ENCODE measurements at places on chromosomes 5 and 9. TPM values are rescaled to one million over a fixed set of nuclear protein-coding genes. Genes with fewer than 3 reads are reported as not detected.
A peak's percentile ranks its signal among the peaks of the same experiment; 100 is the strongest.

- no peaks in the 10 kb centered on the region for H3K27me3 ChIP-seq
- peak; percentile 79 for DNase-seq
- peak overlapping the region; percentile 34 for H3K27ac ChIP-seq
Measured at GRCh38 chr5:14216902-14217301, 73.8 kb downstream of the TRIO start.

GRCh38 chr5:18314192-18314778 lies 680.0 kb downstream of the TAF11L14 start:
- DNase-seq: no peak
- H3K4me1 ChIP-seq: no peaks in the 10 kb centered on the region
- no peak overlapping the region for H3K4me3 ChIP-seq
- H3K27me3 ChIP-seq: no peaks in the 10 kb centered on the region
- H3K27ac ChIP-seq: no peak overlapping the region

DNA sequence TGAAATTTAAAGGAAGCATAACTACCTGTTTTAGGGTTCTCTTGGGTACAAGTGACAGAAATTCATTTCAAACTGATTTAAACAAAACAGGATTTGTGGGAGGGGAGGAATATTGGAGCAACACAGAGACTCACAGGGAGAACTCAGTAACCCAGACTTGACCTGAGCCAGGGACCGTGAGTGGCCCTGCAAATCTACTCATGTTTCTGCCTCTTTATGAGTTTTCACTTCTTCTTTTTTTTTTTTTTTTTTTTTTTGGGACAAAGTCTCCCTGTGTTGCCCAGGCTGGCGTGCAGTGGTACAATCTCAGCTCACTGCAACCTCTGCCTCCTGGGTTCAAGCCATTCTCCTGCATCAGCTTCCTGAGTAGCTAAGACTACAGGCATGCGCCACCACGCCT lies 405.6 kb upstream of the ZNF608 start:
- no peak for DNase-seq
- no peaks in the 10 kb centered on the region for H3K27me3 ChIP-seq
- no peak overlapping the region for H3K27ac ChIP-seq

DNA sequence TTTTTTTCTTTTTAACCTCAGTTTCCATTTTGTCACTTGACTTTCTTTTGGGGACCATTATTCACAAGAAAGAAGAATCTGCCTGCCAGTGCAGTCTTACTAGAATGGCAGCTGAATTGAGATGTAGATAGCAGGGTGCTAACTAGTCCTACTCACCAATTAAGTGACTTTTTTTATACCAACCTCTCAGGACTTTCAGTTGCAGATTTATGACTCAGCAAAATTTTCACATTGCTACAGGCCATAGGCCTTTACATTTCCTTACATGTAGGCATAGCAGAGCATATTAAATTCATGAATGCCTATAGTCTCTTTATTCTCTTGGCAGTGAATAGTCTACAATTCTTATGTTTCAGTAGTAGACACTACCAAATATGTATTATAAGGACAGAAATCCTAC lies 54.0 kb upstream of the FKTN start:
- peaks cover 15% of the 10 kb centered on the region for H3K4me1 ChIP-seq
- H3K4me3 ChIP-seq: no peak overlapping the region
- no peak overlapping the region for H3K27ac ChIP-seq
- no peaks in the 10 kb centered on the region for H3K36me3 ChIP-seq
- no peak for DNase-seq

GRCh38 chr5:142032747-142033631 lies 20.2 kb upstream of the GNPDA1 start:
- no peaks in the 10 kb centered on the region for H3K27me3 ChIP-seq
- no peak overlapping the region for H3K4me3 ChIP-seq
- no peak for DNase-seq
- H3K27ac ChIP-seq: no peak overlapping the region
- H3K36me3 ChIP-seq: no peaks in the 10 kb centered on the region
- no peaks in the 10 kb centered on the region for H3K4me1 ChIP-seq

Gene PTGES
- total RNA-seq: 9.8 TPM

GRCh38 chr9:33907347-33907746 lies 90.4 kb downstream of the UBE2R2 start:
- H3K4me1 ChIP-seq: no peaks in the 10 kb centered on the region
- H3K36me3 ChIP-seq: no peaks in the 10 kb centered on the region
- no peaks in the 10 kb centered on the region for H3K27me3 ChIP-seq
- DNase-seq: no peak
- no peak overlapping the region for H3K4me3 ChIP-seq
- H3K27ac ChIP-seq: no peak overlapping the region

DNA sequence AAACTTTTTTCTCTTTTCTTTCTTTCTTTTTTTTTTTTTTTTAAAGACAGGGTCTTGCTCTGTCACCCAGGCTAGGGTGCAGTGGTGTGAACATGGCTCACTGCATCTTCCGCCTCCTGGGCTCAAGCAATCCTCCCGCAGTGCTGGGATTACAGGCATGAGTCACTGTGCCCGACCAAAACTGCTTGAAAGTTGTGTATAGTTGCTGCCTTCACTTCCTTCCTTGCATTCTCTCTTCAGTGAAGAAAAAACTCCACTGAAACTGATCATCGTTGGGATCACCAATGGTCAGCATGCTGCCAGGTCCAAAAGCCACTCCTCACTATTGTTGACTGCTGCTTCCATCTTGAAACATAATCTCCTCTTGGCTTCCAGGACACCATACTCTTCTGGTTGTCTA lies 66.6 kb upstream of the CTNNA1 start:
- no peak overlapping the region for H3K4me3 ChIP-seq
- no peak overlapping the region for H3K27ac ChIP-seq
- no peaks in the 10 kb centered on the region for H3K27me3 ChIP-seq
- H3K36me3 ChIP-seq: no peaks in the 10 kb centered on the region
- DNase-seq: no peak
- no peaks in the 10 kb centered on the region for H3K4me1 ChIP-seq

Gene CHSY3
- 5.8 TPM for total RNA-seq

DNA sequence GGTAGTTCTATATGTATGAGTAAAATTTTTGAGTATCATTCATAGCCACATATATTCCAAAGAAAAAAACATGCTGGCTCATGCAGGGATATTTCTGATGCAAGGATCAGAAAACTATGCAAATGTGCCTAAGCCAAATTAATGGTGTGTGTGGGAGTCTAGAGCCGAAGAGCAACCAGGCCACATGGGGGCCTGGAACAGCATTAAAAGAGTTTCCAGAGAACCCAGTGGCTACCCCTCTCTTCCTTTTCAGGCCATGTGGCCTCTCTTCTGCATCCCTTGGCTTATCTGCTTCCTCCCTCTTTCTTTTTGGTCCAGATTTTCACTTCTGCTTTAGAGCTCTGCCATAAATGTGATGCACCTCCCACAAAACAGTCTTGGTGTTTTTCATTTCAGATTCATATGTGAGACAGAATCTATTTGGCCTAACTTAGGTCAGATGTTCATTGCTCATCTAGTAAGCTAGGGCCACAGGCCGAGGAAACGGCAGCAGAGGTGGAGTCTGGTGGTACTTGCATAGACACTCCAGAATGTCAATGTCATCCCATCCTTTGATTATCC lies 300.0 kb downstream of the SH3GL2 start:
- H3K4me1 ChIP-seq: no peaks in the 10 kb centered on the region
- no peaks in the 10 kb centered on the region for H3K27me3 ChIP-seq
- DNase-seq: no peak
- no peak overlapping the region for H3K4me3 ChIP-seq

Gene GTF2H2C
- total RNA-seq: 30.6 TPM

Gene JMY
- 11.4 TPM for total RNA-seq
